ENCODE measurements at places on chromosomes 2 and 18.

- no peak for DNase-seq
These were observed 45.0 kb upstream of the EML4 start for GRCh38 chr2:42124011-42124785.

DNA sequence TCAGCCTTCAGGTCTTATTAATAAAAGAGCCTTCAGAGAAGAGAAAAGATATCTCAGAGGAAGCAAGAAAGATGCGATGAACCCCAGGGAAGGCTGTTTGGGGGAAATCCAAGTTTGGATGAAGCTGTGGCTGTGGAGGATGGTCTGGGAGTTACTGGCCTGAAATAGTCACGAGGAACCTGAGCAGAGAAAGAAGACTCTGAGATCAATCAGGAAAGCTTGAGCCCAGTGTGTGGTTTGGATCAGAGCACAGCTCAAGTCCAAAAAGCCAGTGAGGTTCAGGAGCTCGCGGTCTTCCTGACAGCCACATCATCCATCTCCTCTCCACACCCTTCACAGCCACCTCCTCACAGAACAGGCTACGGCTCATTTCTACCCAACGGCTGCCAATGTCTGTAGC, 87.4 kb upstream of the SERPINE2 start:
- DNase-seq = no peak

GRCh38 chr18:8375249-8375648, 234.0 kb upstream of the RAB12 start:
- no peak for DNase-seq

DNA sequence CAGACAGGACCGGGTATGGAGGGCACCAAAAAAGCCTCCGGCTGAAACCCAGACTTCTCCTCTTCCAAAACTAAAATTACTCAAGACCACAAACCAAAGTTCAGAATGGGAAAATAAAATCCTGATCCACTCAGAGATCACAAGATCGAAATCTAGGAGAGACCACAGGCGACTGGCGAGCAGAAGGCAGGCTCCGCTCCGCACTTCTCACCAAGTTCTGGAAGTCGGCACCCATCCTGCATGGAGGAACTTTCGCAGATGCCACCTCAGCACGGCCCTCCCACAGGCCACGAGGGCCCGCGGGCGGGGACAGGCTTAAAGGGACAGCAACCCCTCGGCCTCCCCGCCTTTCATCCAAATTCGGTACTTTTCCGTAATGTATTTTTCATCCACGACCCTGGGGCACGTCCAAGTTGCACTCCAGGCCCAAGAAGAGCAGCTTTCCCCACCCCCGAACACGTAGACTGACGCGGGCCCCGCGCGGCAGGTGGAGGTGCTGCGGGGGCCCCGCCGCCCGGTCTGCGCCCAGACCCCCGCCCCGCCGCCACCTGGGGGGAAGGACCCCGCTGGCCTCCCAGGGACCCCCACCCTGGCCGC, 43.7 kb downstream of the HDLBP start:
- no peak for DNase-seq

GRCh38 chr18:58180738-58181353, 136.8 kb downstream of the NEDD4L start:
- peak; percentile 34 for DNase-seq

DNA sequence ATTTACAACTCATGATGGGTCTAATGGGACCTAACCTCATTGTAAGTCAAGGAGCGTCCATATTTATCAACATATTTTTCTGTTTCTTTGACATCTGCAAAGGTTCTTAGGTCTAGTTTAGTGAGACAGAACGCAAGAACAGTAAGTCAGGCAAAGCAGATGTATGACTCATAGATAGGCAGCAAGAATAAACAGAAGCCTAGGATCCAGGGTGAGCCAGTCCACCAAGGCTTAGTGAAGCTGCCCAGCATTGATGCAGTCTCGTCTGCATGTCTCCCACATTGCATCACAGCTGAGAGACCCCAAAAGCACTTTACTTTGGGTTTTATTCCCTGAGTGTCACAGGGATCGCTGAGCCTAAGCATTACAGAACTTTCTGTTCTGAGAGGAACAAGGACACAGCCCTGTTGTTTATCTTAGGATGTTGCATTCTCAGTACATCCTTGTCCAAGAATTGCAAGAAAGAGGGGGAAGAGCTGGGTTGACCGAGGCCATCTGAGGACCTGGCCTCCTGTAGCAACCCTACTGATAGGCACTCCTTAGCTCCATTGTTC, 29.6 kb upstream of the TMEM177 start:
- no peak for DNase-seq

DNA sequence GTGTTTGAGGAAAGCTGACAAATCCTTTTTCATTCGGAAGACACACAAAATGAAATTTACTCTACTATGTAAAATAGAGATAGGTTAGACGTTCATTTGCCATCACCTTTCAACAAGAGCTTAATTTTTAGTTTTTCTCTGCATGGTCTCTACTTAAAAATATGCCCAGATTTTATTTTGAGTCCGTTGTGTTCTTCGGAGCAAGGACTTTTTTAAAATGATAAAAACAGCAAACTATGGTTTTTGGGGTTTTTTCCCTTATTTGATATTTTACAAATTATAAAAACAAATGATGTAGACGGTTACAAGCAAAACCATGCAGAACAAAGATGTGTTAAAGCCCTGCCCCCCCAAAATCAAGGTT, 53.3 kb upstream of the RBM44 start:
- DNase-seq = no peak

DNA sequence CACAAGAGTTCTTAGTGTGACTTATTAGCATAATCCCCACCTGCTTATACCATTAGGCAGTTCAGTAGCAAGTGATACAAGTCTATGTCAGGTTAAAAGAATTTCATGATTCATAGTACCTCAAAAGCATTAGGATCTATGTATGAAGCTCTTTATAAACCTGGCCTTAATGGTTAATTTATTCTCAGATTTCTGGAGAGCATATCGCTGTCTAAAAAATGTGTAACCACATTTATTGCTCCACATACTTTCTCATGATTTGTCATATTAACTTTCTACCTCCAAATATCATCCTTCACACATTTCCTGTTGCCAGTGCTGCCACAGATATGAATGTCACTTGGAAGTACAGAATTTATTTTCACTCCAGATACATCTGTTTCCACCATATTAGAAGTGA, 332.8 kb upstream of the MAP2 start:
- no peak for DNase-seq

DNA sequence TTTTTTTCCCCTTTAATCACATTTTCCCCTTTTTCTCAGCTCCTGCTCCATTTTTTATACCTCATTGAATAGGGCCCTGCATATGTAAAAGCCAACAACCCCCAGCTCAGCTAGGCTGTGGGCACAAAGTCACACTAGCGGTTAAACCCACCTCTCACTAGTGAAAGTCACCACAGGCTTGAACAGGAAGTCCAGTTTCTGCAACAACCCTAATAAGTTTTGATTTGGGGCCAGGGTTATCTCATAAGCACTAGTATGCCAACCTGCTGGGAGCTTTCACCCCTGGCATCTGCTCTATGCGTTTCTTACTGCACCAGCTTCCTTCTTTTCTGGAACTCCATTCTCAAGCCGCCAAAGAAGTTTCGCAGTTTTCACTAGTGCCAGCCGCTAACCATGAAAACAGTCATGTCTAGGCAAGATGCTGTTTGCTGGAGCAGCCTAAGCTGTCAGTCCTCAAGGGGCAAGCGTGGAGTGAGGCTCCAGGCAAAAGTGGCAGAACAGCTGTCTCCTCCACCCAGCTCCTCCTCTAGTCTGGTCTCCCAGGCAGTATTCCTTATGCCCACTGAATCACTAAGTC, 197.0 kb upstream of the MEIS1 start:
- DNase-seq = no peak
